ENCODE measurements at places on chromosomes 5 and 9. TPM values are rescaled to one million over a fixed set of nuclear protein-coding genes. Genes with fewer than 3 reads are reported as not detected.

BTNL3 gene
- not detected for polyA plus RNA-seq

- no peak for DNase-seq
These were observed 2.6 kb downstream of the SEPTIN8 start for GRCh38 chr5:132774406-132774805.

PCDHA1 gene
- 0.09 TPM for polyA plus RNA-seq

GRCh38 chr9:123562844-123563346 lies 206.9 kb downstream of the CRB2 start:
- DNase-seq = no peak

GRCh38 chr5:173882632-173883031 lies 5.5 kb upstream of the CPEB4 start:
- no peak for DNase-seq

DNA sequence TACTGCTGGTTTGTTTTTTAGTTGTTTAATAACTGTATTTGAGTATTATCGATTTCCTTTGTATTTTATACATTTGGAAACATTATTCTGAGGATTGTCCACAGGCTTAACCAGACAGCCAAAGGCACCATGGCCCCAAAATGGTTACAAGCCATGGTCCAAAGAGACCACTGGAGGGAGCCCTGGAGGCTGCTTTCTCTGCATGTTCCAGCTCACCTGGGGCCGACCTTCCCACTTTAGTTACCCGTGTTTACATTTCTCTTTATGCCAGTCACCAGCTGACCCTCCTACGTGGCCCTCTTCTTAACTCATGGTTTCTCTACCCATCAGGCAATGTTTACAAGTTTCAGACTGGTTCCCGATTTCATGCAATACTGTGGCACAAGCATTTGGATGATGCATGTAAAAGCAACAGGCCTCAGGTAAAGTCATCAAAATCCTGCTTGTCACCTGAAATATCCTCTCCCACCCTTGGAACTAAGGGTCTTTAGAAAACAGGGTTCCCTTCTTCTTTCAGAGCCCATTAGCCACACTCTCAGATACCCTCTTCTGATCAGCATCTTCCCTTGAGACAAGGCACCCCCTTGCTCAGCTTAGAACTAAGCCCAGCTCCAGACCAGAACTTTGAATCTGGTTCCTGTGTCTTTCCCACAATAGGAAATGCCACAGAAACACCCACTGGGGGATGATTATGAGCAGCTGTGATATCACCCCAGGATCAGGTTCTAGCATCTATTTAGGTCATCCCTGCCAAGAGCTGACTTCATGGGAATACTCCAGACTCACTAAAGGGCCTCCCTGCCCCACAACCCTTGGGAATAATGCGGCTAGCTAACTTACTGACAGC lies 49.9 kb upstream of the GARNL3 start:
- no peak for DNase-seq

DNA sequence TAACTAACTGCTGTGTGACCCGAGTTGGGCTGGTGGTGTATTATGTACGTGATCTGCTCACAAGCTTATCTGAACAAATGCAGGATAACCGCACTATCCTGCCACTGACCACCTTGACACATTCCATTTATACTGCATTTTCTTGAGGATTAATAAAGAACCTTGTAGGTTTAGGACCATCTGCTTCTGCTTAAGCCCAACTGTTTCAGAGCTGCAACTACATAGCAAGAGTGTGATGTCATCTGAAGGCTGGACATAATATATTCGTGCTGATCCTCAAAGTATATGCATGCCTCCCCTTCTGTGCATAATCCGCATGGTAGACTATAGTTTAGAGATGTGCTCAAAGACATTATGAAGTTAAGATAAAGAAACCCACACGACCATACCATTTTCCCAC lies 435.9 kb downstream of the BNC2 start:
- DNase-seq = no peak

DNA sequence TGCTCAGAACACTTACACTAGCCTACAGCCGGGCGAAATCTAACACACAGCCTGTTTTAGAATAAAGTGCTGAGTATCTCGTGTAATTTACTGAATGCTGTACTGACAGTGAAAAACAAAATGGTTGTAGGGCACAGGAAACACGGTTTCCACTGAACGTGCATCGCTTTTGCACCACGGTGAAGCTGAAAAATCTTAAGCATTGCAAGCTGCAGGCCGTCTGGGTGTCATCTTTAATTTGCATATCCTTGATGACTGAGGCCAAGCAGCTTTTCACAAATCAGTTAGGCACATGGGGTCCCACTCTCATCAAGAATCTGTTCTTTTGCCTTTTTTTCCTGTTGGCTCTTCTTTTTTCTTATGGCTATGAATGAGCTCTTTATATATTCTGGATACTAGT lies 58.2 kb downstream of the CAMSAP1 start:
- no peak for DNase-seq

SLC22A4 gene
- polyA plus RNA-seq = 3.8 TPM

DNA sequence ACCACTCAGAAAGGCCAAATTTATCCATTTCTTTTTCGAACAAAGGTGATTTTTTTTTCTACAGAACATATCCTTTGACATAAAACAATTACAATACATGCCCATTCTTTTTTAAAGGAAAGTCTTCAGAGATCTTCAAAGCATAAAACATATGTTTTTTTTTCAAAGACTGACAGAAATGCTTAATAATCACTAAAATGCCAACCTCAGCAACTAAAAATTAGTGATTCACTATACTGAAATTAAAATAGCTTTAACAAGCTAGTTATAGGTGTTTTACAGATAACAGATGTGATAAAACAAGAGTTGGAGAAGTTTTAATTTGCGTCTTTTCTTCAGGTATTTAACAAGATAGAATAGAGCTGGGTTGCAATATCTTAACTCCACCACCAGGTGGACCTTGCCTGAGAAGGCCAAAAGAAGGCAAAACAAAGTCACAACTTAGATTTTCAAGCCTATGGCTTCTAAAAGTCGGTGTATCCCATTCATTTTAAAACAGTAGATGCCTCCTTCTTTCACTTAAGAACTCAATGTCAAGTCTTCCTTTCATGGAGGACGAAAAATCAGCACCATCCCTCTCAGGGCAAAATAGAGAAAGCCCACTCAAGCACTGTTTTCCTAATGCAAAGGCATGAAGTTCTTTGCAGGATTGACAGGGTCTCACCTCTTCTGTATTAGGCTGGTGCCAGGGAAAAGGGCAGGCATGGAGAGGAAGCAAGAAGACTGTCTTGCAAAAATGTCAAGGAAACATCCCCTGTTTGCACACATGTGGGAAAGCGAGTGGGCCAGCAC lies 31.1 kb upstream of the CPLX2 start:
- no peak for DNase-seq

DNA sequence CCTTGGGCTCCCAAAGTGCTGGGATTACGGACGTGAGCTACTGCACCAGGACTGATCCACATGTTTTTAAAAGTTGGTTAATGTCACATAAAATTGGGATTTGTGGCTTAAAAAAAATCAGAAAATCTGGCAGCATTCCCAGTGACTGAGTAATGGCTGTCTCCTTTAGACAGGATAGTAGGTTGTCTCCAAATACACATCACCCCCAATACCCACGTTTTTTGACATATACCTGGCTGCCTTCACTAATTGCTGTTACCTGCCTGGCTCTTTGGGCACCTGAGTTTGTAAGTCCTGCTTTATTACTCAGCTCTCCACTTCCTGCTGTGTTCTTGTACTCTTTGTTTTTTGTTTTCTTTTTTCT lies 84.8 kb downstream of the KDM4C start:
- no peak for DNase-seq

DNA sequence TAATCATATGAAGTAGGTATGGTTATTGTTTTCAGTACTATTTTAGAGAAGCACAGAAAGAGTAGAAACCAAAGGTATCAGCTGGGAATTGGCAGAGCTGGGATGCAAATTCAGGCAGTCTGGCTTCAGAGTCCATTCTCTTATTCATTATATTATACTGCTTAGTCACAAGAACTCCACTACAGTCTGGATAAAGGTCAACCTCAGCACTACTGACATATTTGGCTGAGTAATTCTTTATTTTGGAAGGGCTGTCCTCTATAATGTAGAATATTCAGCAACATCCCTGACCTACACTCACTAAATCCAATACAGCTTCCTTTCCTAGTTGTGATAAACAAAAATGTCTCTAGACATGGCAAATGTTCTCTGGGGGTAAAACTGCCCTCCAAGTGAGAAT lies 37.6 kb downstream of the PTGER4 start:
- DNase-seq = no peak

- DNase-seq = no peak
These were observed 6.1 kb upstream of the CEP72 start for GRCh38 chr5:606061-606460.

- no peak for DNase-seq
These were observed 80.0 kb downstream of the AK8 start for GRCh38 chr9:132797861-132798659.

DNA sequence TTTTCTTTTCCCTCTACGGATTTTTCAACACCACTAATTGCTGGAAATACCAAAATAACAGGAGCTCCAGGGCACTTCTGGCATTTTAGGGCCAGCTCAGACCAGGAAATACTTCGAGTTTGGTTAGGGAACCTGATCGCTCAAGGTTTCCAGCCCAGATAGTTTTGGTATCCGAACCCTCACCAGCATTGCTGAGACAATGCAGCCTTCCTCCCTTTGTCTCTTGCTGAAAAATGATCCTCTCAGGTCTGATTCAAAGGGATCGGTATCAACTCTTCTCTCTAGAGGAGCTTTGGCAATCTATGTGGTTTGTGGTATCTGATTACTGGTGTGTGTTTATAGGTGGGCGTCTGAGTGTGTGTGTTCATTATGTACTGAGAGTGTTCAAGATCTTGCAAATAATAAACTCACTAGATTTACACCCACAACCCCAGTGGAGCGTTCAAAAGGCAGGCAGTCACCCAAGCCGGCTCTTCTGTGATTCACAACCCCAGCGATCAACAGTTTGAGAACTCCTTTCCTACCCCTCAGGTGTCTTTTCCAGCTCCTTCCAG lies 122.8 kb upstream of the EGFLAM start:
- DNase-seq = no peak

MLLT3 gene
- polyA plus RNA-seq = 21.3 TPM
